ENCODE measurements at places on chromosomes 3 and 15.

DNA sequence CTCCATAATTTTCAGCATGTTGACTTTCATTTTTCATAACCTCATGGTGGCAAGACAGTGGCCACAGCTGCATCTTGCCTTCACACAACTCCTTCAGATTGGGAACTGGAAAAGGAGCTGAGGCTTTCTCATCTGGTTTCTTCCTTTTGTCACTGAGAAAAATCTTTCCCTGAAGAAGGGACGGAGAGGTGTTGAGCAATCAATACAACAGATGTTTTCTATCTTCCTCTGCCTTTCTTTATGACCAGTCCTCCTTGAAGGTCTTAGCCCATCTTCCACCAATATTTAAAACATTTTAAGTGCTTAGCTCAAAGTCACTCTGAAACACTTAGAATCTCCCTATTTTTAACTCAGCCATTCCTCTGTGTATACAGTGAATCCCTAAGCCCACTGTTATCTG is 11.9 kb downstream of the ZNF660 start:
- no peak for DNase-seq

GRCh38 chr3:191143224-191143623 is 55.8 kb upstream of the OSTN start:
- no peak for DNase-seq

- no peak for DNase-seq
Measured at GRCh38 chr3:38111201-38111600, 25.7 kb downstream of the ACAA1 start.

GRCh38 chr15:77627581-77627980 is 5.1 kb downstream of the LINGO1 start:
- no peak for DNase-seq

DNA sequence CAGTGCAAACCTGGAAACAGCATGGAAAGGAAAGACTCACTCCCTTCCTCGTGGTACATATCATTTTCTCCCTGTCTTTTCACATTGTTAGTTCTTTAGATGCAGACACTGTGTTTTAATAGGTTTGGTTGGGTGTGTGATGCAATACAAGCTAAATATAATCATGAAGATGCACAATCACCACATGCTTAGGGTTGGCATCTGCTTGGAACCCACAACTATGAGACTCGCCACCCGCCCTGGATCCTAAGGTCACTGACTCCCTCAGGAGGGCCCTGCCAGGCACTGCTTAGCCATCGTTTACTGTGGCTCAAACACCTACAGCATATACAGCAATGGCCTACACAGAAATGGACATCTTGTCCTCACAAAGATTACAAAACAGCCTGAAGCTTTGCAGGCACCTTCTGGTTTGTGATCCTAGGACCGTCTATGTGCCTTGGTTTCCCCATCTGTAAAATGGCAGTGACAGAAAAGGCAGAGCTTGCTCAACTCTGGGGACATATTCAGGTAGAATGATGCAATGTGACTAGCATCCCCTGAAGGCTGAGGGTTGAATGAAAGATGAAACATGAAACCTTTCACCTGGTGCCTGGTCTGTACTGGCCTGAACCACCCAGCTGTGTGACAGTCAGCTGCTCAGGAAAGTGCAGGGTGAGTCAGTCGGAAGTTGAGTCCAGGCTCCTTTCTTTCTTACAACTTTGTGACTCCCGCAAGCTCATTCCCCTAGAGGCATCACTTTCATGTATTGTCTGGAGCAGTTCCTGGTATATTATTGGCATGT is 123.6 kb upstream of the PFN2 start:
- DNase-seq = peak; percentile 72

DNA sequence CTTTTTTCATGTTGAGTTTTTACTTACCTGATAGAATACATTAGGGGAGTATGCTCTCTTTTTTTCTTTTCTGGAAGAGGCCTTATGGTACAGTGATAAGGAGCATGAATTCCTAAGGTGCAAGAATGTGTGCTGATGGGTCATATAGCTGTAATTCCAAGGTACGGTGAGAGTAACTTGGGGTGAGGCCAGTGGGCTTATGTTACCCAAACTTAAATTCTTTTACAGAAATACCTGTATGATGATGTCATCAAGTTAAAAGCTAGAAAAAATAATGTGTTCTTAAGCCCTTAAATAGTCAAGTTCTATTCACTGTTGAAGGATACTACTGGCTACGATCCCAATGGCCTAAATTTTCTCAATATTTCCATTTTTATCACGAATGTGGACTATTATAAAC is 111.2 kb downstream of the GMPS start:
- no peak for DNase-seq

GRCh38 chr15:65558336-65558735 is 28.1 kb downstream of the HACD3 start:
- no peak for DNase-seq

DNA sequence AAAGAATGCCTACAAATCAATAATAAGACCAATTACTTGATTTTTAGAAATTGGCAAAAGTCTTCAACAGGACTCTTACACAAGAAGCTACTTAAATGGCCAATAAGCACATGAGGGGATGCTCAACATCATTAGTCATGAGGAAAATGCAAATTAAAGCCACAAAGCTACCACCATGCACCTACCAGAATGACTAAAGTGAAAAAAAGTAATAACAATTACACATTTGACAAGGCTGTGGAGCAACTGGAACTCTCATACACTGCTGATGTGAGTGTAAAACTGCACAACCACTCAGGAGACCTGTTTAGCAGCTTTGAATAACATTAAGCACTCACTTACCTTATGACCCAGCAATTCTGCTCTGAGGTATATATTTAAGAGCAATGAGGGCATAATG is 68.4 kb downstream of the PPCDC start:
- DNase-seq = no peak
